Inflammatory macrophage treated with lipopolysaccharide for 1 hour (primary cell): ENCODE measurements at places on chromosomes 5 and 9.
A peak's percentile ranks its signal among the peaks of the same experiment; 100 is the strongest.

DNA sequence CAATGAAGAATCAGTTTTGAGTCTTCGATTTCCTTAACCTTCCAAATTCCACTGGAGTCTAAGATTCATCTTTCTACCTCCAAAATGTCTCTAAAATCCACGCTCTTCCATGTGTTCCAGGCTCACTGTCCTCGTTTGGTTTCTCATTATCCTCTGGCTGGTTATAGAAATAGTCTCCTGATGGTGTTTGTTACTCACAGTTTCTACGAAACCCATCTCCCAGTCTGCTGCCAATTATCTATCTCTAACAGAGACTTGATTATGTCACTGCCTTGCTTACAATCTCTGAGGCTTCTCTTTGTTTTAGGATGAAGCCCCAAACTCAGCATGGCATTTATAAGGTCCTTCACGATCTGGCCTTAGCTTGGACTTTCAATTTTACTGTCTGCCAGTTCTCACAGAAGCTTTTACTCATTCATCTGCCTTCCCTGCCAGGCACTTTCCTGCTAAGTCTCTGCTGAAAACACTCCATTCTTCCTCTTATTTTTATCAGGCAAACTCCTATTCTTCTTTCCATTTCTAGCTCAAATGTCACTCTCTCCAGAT, 339.6 kb upstream of the SGCD start:
- DNase-seq = no peak

DNA sequence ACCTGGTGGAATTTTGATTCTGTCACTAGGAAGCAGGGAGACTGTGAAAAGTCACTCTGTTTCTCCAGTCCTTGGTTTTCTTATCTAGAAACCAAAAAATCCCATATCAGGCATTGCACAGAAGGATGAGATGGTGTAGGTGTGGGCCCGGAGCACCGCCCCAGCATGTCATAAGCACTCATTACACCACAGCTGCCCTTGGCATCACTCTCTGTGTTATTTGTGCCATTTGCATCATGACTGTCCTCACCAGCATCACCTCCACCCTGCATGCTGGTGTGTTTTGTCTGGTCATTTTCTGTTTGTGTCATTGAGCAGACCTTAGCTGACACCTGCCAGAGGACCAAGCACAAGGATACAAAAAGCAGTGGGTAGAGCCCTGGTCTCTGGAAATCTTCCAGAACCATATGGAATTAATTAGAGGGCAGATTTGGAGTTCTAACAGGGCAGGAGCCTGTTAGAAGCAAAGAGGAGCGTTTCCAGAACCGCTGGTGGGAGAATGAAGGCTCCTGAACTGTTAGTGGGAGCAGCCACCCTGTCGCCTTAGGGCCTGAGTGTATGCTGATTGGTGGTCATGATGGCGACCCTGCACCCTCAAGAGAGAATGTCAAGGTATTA, 99.3 kb downstream of the AMBP start:
- no peak for DNase-seq

DNA sequence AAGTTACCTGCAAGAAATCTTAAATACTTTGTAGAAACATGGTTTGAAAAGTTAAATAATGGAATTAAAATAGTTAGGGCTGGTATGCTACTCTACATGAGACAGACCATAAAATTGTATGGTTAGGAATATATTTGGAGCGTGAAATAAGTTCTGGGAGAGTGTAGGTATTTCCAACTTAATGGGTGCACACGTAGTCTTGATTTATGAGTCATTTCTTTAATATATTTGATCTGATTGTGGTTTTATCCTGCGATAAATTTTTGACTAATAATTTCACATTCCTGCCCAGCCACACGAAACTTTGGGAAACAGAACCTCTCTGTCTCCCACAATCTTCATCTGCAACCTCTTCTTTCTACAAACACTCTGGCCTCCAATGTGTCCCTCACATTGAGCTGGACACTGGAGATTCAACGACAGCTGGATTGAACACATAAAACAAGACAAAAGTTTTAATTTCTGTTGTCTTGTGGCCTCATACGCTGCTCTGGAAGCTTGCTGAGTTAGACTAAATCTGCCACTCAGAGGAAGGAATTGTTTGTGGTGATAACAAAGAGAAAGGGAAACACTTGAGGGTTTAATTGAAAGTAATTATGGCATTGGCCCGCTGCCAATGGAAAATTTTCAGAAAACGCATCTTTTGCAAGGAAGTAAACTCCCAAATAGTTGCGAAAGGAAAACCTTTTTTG, 201.8 kb upstream of the ZNF608 start:
- DNase-seq = peak; percentile 63

DNA sequence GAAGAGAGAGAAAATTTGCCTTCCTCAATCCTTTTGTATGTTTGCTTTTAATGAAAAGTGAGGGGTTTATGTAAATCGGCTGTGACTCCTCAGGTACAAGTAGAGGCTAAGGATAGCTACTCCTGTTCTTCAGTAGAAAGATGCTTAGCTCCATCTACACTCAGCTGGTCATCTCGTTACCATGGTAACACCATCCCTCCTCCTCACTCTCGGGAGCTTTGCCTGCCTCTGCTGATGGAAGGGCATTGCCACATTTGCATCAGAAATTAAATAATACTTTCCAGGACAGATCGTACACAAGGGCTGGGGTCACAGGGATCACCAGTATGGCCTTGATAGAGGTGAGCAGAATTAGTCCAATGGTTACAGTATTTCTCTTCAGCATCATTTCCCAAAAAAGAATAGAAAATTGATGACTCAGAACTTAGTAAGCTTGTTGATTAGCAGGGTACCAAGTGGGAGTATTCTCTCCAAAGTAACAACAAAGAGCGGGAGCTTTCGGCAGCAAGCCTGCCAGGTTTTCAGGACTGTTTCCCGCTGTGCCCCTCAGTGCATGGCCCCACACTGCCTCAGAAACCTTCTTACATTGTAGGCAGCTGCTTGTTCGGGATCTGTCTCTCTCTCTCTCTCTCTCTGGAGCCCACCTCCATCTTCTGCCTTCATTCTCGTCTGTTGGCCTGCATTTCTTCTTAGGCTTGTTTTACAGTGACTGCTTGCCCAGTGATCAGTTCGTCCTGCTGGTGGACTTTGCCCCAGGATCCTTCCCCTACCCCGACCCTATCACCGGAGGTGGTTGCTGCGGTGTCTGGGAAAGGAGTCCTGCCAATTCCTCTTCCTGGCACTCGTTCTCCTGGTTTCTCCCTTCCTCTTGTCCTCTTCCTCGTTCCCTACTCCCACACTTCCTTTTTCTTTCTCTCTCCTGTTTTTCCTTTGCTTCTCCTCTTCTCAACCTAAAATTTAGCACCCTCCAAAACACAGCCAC, 51.9 kb upstream of the SNAPC3 start:
- DNase-seq = no peak

DNA sequence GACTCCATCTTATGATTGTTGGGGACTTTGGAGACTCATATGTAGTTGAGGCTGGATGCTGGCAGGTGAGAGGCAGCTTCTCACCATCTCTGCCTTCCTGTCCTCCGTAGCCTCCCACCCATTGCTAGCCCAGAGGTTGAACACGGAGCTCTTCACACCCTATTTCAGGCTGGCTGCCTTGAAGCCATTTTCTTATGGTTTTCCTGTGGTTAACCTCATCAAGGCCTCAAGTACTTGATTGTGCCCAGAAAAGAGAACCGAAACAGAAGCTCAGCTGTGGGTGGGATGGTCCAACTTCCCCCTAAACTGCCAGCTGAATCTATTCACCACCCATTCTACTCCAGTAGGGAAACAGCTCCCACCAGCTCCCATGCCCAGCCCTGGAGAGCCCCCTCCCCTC, 102.9 kb downstream of the LIFR start:
- peak; percentile 69 for DNase-seq

DNA sequence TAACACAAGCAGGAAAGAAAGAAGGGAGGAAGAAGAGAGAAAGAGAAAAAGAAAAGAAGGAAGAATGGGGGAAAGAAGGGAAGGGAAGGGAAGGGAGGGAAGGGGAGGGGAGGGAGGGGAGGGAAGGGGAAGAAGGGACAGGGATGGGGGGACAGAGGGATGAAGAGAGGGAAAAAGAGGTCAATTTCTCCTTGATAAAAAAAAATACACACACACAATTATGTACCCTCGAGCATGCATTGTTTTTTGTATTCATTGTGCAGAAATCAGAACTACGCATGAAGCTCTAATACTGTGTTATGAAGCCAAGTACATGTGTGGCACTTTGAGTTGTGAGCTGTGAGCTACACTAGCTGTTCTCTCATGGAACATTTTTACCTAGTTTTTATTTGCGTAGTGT, 274.9 kb upstream of the CDH18 start:
- DNase-seq = no peak

- DNase-seq = no peak
Observed at GRCh38 chr9:132669319-132669697, 475 bp downstream of the DDX31 start.

DNA sequence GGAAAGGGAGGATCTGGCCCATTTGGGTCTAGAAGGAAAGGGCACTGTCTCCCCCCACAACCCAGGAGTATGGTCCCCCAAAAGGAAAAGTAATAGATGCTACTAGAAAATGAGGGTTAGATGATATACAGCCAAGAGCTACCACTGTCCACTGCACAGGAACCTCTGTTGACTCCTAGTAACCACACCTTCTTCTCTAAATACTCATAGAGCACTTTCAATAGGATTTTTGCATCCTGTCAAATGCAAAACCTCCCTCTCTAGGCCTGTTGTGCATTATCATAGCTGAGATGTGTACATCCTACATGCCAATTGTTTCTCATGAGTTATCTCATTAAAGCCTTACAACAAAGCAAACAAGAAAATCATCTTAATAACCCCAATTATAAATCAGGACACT, 66.8 kb downstream of the THBS4 start:
- DNase-seq = no peak

DNA sequence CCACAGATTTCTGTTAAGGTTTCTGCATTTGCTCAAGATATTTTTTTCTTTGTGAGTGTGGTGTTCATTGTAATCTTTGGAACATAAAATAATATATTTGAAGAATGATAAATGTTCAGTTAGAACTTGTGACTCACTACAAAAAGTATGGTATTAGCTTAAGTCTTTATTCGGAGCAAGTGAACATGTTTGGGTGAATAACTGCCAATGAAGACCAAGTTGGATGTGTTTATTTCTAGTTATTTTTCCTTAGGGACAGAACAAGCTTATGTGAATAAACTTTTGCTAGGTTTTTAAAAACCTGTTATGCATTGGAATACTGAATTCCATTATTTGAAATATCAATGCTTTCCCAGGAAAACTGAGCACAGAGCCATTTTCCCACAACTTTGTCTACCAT, 418.6 kb downstream of the SLCO4C1 start:
- no peak for DNase-seq

- no peak for DNase-seq
Observed at GRCh38 chr5:180103487-180104167, 32.1 kb upstream of the RNF130 start.

- no peak for DNase-seq
Observed at GRCh38 chr5:169628892-169629291, 8.2 kb upstream of the DOCK2 start.

GRCh38 chr5:9063615-9064245, 482.1 kb downstream of the SEMA5A start:
- DNase-seq = no peak

- no peak for DNase-seq
Observed at GRCh38 chr5:77285251-77285841, 74.9 kb downstream of the PDE8B start.
